ENCODE measurements at places on chromosomes 1 and 21.

DNA sequence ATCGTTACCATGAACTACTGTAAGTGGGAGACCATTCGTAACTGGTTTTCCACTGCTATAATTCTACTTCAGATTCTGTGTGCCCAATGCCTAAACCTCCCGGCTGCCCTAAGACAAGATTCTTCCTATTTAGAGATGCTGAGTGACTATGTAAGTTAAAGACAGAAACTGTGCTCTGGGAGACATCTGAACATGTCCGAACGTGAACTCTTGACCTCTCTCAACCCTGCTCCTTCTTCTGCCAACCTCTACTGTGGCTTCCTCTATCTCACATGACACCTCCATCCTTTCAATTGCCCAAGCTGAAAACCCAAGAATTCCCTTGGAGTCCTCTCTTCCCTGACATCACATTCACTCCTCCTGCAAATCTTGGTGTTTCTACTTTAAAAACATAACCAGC lies 182.9 kb downstream of the AKT3 start:
- DNase-seq: no peak

DNA sequence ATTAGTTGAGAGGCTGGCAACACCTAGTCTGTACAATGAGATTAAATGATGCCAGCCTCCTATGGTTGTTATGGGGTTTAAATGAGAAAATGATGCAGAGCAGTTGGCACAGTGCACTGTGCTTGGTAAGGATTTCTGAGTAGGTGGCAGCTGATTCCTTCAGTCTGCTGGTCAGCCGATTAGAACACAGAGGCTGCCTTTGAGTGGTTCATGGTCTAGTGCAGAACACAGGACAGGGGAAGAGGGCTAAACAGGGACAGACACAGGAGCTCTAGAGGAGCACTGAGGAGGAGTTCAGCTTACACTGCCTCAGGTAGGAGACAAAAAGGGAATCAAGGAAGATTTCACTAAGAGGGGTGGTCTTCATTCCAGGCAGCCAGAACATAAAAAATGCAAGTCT lies 1.4 kb downstream of the TIE1 start:
- DNase-seq: no peak

DNA sequence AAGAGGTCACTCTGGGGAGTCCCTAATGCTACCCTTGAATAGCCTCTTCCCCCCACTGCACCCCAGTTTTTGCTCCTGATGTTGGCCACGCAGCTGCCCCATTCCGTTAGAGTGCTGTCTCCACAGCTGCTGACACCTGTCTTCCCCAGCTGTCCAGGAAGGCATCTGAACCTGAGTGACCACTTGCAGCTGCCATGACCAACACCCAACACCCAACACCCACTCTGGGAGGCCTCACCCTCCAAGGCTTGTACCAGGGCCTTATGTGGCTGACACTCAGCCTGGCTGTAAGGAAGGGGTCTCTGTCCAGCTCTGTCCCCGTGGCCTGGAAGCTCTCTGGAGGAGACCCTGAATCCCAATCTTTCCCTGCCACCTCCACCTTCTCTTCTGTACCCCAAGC lies 26.7 kb upstream of the LDLRAP1 start:
- no peak for DNase-seq

DNA sequence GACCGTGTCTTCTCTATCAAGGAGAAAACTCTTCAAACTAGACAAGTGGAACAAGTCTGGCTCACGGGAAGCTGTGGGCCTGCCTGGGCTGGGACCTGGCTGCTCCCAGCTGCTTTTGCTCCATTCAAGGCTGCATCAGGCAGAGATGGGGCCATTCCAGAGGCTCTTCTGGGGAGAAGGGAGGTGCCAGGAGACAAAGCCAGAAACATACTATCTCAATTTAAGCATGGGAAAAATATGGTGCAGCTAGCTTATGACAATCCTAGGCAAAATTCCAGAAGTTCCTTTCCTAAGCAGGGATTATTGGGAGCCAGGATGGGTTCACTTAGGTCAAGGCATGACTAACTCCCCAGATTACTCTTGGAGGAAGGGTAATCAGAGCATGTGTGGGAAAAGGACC lies 90.8 kb upstream of the SLC2A1 start:
- DNase-seq: no peak

DNA sequence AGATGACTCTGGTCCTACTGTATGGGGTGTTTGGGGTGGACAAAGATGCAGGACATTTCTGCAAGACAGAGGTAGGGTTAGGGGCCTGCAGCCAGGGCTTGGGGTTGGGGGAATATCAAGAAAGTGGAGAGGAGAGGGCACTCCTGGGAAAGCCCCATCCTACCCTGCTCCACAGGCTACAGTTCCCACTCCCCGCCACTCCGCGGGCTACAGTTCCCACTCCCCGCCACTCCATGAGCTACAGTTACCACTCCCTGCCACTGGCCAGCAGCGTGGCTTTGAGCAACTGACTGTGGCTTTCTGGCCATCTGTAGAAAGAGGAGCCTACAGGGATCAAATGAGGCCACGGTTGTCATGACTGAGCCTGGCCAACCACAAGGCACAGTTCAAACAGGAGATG lies 93.8 kb upstream of the GRIK3 start:
- no peak for DNase-seq

DNA sequence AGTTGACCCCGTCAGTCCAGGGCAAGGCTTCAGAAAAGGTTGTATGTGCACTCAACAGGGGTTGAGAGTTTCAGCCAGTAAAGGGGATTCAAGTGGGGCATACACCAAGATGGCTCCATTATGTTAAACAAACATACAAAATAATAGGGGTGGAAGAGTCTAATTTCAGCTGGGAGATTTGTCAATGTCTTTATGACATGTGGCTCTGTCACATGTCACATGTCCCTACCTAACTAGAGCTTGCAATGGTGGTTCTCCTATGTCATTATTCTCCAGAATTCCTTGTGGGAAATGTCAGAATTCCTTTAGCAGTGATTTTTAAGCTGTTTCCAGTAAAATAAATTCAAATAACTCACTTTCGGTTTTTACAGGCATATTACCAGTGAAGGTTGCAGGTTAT lies 392.0 kb upstream of the ADGRL4 start:
- DNase-seq: no peak

GRCh38 chr1:245541369-245541768 lies 386.6 kb downstream of the KIF26B start:
- no peak for DNase-seq

- DNase-seq: no peak
These were observed 82.7 kb upstream of the JUN start for GRCh38 chr1:58866578-58866977.

DNA sequence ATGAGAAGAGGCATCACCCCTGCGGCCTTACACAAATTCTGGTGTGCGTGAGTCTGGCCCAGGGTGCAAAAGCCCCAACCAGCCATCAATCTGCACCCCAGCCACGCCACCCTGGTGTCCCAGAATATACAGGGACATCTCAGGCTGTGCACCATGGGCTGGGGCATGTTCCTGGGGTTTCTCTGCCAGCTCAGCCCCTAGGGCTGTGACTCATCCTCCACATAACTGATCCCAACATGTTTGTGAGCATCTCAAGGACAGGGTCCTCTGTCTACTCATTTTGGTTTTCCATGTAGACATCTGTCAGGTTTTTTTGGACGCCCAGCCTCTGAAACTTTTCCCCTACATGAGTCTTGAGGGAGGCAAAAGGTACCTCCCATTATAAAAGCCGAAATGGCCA lies 511 bp downstream of the ZNF683 start:
- no peak for DNase-seq

GRCh38 chr1:48506870-48507269 lies 34.9 kb upstream of the SPATA6 start:
- DNase-seq: no peak

DNA sequence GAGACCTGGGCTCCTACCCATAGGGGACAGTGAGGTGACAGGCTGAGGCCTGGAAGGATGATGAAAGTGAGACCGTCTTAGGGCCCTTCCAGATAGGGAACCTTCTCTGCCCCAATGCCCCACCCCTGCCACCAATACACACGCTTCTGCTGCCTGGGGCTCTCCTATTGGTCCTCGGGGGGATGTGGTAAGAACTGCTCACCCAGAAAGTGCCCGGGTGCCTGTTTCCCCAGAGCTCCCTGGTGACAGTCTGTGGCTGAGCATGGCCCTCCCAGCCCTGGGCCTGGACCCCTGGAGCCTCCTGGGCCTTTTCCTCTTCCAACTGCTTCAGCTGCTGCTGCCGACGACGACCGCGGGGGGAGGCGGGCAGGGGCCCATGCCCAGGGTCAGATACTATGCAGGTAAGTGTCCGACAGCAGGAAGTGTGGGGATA lies 948 bp downstream of the SEMA4A start:
- DNase-seq: no peak

DNA sequence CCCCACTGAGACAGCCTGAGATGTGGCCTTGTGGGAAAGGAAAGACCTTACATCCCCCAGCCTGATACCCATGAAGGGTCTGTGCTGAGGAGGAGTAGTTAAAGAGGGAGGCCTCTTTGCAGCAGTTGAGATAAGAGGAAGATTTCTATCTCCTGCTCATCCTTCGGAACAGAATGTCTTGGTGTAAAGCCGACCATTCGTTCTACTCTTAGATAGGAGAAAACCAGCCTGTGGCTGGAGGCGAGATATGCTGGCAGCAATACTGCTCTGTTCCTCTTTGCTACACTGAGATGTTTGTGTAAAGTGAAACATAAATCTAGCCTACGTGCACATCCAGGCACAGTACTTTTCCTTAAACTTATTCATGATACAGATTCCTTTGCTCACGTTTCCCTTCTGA lies 1.5 kb upstream of the CCDC27 start:
- DNase-seq: no peak

DNA sequence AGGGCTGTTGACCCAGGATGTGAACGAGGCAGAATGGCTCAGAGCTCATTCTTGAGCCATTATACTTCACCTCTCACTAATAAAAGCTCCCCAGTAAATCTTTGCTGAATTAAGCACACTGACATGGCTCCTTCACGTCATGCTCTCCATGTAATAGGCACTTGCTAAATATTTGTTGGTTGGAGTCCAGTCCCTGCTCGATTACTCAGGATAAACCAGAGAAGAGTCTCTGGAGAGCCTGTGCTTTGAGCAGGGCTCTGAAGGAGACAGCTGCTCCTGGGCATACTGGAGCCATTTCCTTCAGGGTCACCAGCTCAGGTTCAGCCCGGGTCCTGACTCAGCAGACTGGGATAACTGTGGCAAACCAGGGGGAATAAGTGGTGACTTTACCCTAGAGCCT lies 46.9 kb downstream of the HLX start:
- no peak for DNase-seq

Measured in pulmonary artery endothelial cell (primary cell).